Activated CD4-positive, alpha-beta T cell treated with anti-CD3 and anti-CD28 coated beads, Interleukin-2, amount 10 ng/mL, durations not matched to agents 7 days and 5 days (primary cell): ENCODE measurements at places on chromosomes 7 and 10. TPM values are rescaled to one million over a fixed set of nuclear protein-coding genes. Genes with fewer than 3 reads are reported as not detected.

GRCh38 chr7:11373546-11374142 is 400.0 kb downstream of the PHF14 start:
- H3K27me3 ChIP-seq = no peaks in the 10 kb centered on the region
- no peaks in the 10 kb centered on the region for H3K36me3 ChIP-seq
- H3K27ac ChIP-seq = no peak overlapping the region
- H3K4me1 ChIP-seq = no peaks in the 10 kb centered on the region
- DNase-seq = no peak

DNA sequence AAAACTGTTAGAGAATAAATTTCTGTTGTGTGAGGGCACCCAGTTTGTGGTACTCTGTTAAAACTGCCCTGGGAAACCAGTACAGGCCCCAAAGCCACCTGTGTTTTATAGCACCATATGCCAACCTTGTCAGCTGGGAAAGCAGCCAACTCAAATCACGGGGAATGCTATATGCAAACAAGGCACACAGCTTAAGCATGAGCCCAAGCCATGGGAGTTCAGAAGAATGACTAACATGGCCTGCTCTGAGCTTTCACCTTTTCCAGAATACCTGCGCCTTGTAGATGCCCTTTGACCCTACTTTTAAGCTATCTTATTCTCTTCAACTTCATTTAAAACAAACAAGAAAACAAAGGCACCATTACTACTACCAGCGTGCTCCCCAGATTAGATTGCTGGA is 5.5 kb upstream of the SLC25A13 start:
- no peak overlapping the region for H3K4me3 ChIP-seq
- H3K27me3 ChIP-seq = peaks cover 7% of the 10 kb centered on the region
- H3K36me3 ChIP-seq = no peaks in the 10 kb centered on the region
- H3K27ac ChIP-seq = no peak overlapping the region

- DNase-seq = no peak
- H3K27ac ChIP-seq = no peak overlapping the region
- no peaks in the 10 kb centered on the region for H3K36me3 ChIP-seq
- H3K4me1 ChIP-seq = no peaks in the 10 kb centered on the region
- peaks cover 4% of the 10 kb centered on the region for H3K27me3 ChIP-seq
Measured at GRCh38 chr10:121069061-121069850, 218.1 kb downstream of the WDR11 start.

DNA sequence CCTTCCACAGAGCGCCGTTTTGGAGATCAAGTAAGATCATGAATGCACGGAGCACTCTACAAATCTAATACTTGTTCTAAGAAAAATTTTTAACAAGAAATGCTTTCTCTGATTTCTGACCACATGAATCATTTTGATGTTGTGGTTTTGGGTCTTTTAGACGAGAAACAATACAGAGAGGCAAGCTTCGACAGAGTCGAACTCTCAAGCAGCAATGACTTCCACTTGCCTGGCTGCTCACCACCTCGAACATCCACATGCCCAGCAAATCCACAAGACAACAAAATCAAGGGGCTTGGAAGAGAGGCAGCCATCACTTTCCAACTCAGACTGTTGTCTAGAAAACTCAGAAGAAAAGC is 69.4 kb upstream of the GSDME start:
- peak; percentile 24 for DNase-seq
- no peaks in the 10 kb centered on the region for H3K27me3 ChIP-seq
- H3K4me3 ChIP-seq = peak overlapping the region; percentile 12
- peak overlapping the region; percentile 71 for H3K27ac ChIP-seq
- H3K4me1 ChIP-seq = peaks cover 84% of the 10 kb centered on the region

GRCh38 chr10:100129424-100129823 is 47.8 kb upstream of the CPN1 start:
- DNase-seq = no peak
- no peak overlapping the region for H3K27ac ChIP-seq
- peaks cover 19% of the 10 kb centered on the region for H3K27me3 ChIP-seq
- H3K36me3 ChIP-seq = peaks cover 1% of the 10 kb centered on the region
- no peak overlapping the region for H3K4me3 ChIP-seq
- peaks cover 1% of the 10 kb centered on the region for H3K4me1 ChIP-seq

GRCh38 chr10:57624066-57624465 is 643.6 kb downstream of the IPMK start:
- DNase-seq = no peak
- no peaks in the 10 kb centered on the region for H3K27me3 ChIP-seq
- no peaks in the 10 kb centered on the region for H3K36me3 ChIP-seq
- no peaks in the 10 kb centered on the region for H3K4me1 ChIP-seq

GRCh38 chr7:81669476-81670105 is 100.3 kb downstream of the HGF start:
- H3K36me3 ChIP-seq = no peaks in the 10 kb centered on the region
- no peaks in the 10 kb centered on the region for H3K27me3 ChIP-seq
- no peak overlapping the region for H3K4me3 ChIP-seq
- no peak overlapping the region for H3K27ac ChIP-seq
- no peaks in the 10 kb centered on the region for H3K4me1 ChIP-seq

Gene MPP7
- 20.2 TPM for total RNA-seq

Gene PAPSS2
- total RNA-seq = 0.08 TPM

Gene PLXNA4
- total RNA-seq = 23.3 TPM

DNA sequence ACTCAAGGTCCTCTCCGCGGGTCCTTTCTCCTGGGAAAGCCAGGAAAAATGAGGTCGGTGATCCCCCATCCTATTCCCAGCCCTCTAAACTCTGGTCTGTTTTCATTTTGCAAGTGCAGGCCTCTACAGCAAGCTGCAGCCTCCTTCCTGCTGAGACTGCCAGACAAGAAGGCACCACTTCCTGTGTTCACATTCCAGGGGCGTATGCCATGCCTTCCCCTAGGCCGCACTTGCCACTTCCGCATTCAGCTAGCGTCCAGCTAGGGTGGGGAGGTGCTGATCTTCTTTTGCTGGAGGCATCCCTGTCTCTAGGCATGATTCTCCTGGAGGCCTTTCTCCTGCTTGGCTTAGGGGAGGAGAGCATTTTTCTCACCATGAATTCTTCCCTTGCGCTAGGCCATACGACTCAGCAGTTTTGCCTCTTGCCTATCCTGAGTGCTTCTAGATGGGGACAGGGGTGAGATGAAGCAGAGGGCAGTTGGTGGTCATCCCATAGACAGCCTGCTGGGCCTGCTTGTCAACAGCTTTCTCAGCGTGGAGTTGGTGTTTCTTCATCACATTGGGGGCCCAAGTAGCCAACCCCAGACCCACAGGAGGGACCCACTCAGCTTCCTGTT is 328.9 kb downstream of the RPS24 start:
- H3K4me1 ChIP-seq = peaks cover 27% of the 10 kb centered on the region
- H3K4me3 ChIP-seq = no peak overlapping the region
- DNase-seq = peak; percentile 43
- H3K36me3 ChIP-seq = peaks cover 4% of the 10 kb centered on the region
- peak overlapping the region; percentile 92 for H3K27ac ChIP-seq

Gene OR2A42
- total RNA-seq = not detected

- H3K27ac ChIP-seq = no peak overlapping the region
- H3K36me3 ChIP-seq = no peaks in the 10 kb centered on the region
- no peaks in the 10 kb centered on the region for H3K27me3 ChIP-seq
- no peak overlapping the region for H3K4me3 ChIP-seq
- no peaks in the 10 kb centered on the region for H3K4me1 ChIP-seq
Measured at GRCh38 chr10:107924458-107924857, 760.0 kb upstream of the SORCS1 start.

DNA sequence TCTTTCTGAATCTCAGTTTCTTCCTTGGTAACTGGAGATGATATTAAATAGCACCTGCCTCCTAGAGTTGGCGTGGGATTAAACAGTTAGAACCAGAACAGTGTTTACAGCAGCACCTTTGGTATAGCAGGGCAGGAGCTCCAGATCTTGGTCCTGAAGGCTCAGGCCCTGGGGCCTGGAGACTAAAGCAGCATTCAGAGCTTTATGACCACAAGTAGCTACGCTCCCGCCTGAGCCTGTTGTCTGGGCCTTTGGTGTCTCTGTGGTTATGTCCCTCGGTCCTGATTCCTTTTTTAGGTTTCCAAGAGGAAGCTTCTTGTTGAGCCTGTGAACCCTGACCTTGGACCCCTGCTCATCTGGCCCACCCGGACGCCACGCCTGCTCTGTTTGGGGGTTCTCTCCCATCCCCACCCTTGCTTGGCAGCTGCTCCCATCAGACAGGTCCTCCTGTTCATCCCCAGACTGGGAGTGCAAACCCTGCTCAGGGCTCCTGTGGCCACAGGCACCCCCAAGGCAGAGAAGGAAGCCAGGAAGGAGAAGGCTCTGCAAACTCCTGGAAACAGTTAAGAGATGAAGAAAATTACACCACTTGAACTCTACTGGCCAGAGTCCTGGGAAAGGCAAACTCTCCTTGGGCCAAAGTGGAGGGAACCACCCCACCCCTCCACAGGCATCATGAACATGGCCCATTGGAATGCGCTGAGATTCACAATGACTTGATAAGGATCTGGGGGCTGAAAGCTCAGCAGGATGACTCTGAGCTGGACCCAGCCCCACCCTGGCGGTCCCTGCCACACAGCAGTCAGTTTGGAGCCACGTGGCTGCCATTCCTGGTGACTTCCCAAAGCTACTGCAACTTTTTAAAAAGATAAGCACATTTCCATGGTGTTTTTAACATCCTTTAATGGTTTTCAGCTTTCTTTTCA is 50.1 kb upstream of the TMEM72 start:
- H3K36me3 ChIP-seq = no peaks in the 10 kb centered on the region
- no peak overlapping the region for H3K4me3 ChIP-seq
- peaks cover 14% of the 10 kb centered on the region for H3K4me1 ChIP-seq
- no peak overlapping the region for H3K27ac ChIP-seq

- no peak overlapping the region for H3K27ac ChIP-seq
- H3K27me3 ChIP-seq = peaks cover 2% of the 10 kb centered on the region
- DNase-seq = no peak
- no peaks in the 10 kb centered on the region for H3K4me1 ChIP-seq
Measured at GRCh38 chr7:95578299-95578855, 17.9 kb downstream of the PDK4 start.

GRCh38 chr10:110681023-110681681 is 37.0 kb downstream of the RBM20 start:
- H3K36me3 ChIP-seq = no peaks in the 10 kb centered on the region
- no peak overlapping the region for H3K4me3 ChIP-seq

- H3K4me3 ChIP-seq = no peak overlapping the region
- H3K36me3 ChIP-seq = no peaks in the 10 kb centered on the region
- no peak for DNase-seq
Measured at GRCh38 chr7:83796760-83797159, 147.8 kb upstream of the SEMA3E start.

Gene TMEM273
- 12.5 TPM for total RNA-seq

DNA sequence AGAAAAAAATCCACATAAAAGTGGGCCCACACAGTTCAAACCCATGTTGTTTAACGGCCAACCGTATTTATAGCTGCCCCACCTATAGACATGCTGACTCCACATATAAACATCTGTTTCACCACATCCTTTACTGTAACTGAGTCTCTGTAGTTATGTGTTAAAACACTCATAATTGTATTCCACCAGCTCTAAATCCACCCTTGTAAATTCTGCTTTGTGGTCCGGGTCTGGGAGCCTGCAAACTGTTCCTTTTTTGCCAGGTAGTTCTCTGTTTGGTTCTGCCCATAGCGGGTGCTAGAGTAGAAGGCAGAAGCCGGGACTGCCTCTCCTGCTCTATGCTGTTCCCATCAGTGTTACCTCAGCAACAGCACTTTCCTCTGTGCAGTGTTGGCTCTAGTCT is 20.2 kb upstream of the FHIP2A start:
- H3K36me3 ChIP-seq = peaks cover 29% of the 10 kb centered on the region
- peak; percentile 59 for DNase-seq
- H3K4me1 ChIP-seq = peaks cover 45% of the 10 kb centered on the region

Gene SORCS3
- total RNA-seq = 0.17 TPM

Gene CFAP46
- not detected for total RNA-seq

Gene ANXA7
- 83.0 TPM for total RNA-seq

GRCh38 chr10:62492012-62492869 is 118.1 kb downstream of the ZNF365 start:
- no peak for DNase-seq
- H3K36me3 ChIP-seq = no peaks in the 10 kb centered on the region
- no peaks in the 10 kb centered on the region for H3K4me1 ChIP-seq
- H3K4me3 ChIP-seq = no peak overlapping the region
- peaks cover 15% of the 10 kb centered on the region for H3K27me3 ChIP-seq

- H3K27ac ChIP-seq = no peak overlapping the region
- no peaks in the 10 kb centered on the region for H3K27me3 ChIP-seq
- no peak for DNase-seq
- H3K4me1 ChIP-seq = peaks cover 2% of the 10 kb centered on the region
- H3K4me3 ChIP-seq = no peak overlapping the region
Measured at GRCh38 chr10:21100871-21101514, 203.9 kb upstream of the NEBL start.

Gene ATP5MK
- total RNA-seq = 276 TPM

Gene INHBA
- total RNA-seq = not detected
